ENCODE measurements at places on chromosomes 2 and 18.

- DNase-seq: no peak
Observed at GRCh38 chr18:66972681-66973080, 368.8 kb upstream of the CDH19 start.

- no peak for DNase-seq
Observed at GRCh38 chr18:67402543-67402942, 114.0 kb downstream of the DSEL start.

- DNase-seq: no peak
Observed at GRCh38 chr2:28163028-28163427, 229.6 kb upstream of the FOSL2 start.

DNA sequence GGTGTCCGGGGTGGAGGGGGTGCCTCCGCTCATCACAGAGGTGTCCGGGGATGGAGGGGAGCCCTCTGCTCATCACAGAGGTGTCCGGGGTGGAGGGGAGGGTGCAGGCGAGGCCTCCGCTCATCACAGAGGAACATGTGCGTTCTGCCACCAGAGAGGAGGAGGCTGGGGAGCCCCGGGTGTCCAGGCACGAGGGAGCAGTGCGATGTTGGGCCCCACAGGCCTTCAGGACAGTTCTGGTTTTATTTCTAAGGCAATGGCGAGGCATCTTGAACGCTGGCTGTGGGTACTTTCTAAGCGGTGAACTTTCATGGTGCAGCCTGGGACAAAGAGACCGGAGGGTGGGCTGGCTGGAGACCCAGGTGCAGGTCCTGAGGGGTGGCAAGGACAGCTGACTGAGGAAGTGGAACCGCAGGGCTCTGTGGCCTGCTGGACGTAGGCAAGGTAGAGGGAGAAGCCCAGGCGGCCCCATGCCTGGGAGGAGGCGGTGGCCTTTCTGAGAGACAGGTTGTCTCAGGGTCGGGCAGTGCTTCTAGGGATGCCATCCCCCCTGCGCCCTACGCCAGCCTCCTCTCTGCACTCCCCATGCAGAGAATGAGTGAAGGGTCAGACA, 196.6 kb upstream of the SALL3 start:
- DNase-seq: no peak

DNA sequence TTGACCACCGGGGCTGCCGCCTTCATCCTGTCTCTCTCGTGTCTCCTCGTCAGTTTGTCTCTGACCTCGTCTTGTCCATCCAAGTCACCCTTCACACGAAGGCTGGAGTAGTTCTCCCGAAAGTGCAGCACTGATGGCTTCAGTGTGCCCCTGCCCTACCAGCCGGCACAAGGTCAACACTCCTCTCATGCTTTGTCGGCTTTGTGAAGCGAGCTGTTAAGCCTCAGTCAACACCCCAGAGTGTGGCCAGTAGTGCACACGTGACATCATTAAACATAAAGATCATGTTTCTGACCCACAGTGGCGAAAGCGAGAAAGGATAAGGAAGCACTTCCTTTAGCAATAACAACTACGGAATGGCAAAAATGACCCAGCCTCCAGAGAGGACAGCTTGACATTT, 23.2 kb downstream of the ACKR3 start:
- no peak for DNase-seq

- DNase-seq: no peak
Observed at GRCh38 chr18:27226556-27227075, 41.5 kb upstream of the CHST9 start.

DNA sequence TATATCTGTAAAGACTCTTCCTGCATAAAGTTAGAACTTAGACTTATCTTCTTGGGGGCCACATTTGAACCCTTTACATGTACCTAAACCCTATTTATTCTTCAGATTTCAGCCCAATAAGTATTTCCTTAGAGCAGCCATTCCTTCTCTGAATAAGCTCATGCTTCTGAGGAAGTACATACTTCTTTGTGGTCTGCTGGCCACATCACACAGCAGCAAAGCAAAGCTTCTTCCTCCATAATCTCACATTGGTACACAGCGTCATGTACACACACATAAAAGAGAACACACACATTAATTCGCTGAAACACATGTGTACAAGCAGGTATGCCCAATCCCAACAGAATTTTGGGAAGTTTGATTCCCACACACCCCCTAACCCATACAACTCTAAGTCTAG, 331.0 kb downstream of the CDH2 start:
- no peak for DNase-seq

GRCh38 chr2:200380833-200381542, 74.5 kb downstream of the SPATS2L start:
- DNase-seq: no peak

DNA sequence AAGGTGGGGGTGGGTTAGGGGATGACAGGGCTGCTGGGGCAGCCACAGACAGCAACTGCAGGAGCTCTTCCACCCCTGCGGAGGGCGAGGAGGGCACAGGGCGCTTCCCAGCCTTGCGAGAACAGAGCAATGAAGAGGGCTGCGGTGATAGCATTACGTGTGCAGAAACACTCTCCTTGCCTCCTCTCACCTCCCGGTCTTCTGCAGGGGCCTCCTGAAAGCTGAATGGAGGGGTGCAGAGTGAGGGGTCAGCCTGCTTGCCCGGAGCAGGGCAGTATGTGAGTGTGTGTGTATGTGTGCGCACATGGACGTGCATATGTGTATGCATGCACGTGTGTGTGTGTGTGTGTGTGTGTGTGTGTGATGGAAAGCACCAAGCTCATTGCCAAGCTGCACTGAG, 29.5 kb upstream of the IL1R2 start:
- DNase-seq: no peak

DNA sequence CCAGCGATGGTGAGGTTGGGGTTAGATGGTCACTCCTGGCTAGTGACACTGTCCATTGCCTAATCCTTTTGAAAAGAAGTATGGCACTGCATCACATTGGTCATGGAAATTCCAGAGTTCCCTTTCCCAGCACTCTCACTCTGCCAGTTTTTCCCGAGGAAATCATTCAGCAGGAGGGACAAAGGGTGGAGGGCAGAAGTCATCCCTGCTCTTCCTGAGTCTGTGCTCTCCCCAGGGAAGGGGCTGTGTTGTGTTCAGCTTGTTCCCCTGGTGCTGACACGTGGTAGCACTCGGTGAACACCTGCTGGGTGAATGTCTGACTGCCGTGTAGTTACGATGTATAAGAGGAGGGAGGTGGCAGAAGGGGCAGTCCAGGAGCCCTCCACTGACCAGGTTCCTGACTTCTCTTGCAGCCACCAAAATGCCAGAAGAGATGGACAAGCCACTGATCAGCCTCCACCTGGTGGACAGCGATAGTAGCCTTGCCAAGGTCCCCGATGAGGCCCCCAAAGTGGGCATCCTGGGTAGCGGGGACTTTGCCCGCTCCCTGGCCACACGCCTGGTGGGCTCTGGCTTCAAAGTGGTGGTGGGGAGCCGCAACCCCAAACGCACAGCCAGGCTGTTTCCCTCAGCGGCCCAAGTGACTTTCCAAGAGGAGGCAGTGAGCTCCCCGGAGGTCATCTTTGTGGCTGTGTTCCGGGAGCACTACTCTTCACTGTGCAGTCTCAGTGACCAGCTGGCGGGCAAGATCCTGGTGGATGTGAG, 21.6 kb downstream of the STEAP3 start:
- DNase-seq: no peak

DNA sequence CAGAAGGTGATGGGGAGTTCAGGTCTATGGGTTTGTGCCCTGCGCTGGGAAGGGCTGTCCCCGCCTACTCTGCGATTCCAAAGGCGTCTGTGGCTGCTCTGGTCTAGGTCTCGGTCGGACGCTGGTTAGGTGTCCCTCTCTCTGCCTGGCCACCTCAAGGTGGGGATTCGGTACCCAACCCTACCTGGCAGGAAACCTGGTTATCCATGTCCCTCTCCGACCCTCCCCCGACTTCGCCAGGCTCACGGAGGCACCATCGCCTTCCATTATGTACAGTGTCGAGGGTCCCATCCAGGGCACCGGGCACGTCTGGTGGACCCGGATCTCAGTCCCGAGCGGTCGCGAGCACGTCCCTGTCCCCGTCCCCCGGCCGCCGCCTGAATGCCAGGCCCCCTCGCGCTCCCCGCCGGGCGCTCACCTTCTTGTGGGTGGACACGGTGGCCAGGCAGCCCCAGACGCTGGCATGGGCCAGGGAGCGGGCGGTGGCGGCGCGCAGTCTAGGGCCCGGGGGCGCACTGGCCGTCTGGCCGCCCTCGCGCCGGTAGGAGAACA, 628 bp downstream of the CREG2 start:
- DNase-seq: no peak

DNA sequence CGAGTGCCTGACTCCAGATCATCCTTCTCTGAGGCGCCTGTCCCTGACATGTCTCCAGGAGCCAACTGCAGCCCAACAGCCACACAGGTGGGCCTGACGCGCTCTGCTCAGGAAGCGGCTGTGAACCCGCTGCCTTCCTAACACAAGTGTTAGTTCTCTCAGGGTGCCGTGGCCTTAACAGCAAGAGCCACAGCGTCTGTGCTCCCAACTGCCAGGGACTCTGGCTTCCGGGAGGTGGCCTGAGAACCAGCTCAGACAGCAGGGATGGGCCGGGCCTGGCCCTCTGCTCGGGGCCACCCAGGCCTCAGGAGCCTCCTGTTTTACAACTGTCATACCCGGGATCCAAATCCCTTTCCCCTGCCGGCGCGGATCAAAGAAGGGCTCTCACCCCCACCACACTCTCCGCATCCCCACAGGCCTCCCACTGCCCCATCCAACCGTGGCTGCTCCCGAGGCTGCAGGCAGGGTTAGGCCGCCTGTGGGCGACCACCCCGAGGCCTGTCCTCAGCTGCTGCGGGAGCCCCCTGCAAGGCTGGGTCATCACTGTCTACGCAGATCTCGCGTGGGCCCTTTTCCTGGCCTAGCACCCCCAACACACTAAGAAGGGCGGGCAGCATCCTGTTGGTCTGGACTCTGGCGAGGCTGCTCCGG, 114.2 kb upstream of the ZNF236 start:
- no peak for DNase-seq

- no peak for DNase-seq
Observed at GRCh38 chr18:24600076-24600654, 139.7 kb downstream of the HRH4 start.

DNA sequence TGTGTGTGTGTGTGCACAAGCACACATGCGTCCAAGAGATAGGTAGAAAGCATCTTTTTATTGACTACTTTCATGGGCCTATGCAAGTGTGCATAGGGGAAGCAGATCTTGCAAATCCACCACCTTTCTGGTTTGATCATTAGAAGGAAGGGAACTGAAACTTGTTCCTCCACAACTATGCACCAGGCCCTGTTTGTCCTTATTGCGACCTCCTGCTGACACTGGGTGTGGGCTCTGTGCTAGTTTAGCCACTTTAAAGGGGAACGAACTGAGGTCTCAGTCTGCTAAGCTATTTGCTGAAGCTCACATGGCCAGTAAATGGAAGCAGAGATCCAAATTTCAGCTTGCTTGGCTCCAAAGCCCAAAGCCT, 32.1 kb upstream of the INSIG2 start:
- DNase-seq: no peak

- DNase-seq: no peak
Observed at GRCh38 chr18:40485318-40485717, 1469.7 kb upstream of the PIK3C3 start.

DNA sequence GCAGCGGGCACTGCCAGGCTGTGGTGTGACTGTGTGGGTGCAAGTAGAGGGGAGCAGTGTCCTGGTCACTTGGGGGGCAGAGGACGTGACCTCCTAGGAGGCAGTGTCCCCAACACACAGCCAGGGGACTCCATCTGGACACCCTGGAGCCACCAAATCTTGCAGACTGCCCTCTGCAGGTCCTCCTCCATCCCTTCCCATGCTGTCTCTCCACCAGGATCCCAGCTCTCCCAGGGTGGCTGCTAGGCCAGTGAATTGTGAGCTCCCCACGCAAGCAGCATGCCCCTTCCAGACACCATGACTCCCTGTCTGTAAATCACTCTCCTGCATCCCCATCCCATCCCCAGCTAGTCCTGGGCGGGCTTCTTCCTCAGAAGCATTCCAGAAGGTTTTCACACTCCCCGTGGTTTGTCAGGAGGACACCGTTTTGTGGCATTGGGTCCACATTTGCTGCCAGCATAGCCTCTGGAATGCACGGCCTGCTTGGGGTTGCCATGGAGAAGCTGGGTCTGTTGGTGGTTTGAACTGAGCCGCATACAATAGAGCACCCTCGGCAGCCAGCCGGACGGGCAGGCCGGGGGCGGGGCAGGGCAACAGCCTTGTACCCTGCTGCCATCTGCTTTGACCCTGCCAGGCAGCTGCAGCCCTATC, 210.7 kb downstream of the KLHL29 start:
- no peak for DNase-seq

- no peak for DNase-seq
Observed at GRCh38 chr18:5498452-5498851, 45.3 kb downstream of the EPB41L3 start.

DNA sequence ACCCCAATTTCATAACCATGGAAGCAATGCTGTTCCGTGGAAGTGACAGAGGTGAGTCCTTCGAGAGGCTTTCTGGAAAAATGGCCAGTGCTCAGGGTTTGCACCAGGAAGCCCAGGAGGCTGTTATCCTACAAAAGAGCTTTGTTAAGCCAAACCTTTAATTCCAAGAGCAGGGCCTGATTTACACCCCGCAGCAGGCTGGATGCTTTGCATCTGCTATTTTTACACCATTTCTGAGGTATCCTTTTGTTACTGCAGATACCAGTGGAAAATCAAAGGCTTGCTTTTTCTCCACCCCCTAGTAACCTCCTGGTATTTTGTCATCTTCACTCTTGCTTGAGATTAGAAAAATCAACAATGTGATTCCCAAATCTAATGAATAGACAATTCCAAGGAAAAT, 380.6 kb downstream of the SOX11 start:
- no peak for DNase-seq

GRCh38 chr2:223185638-223186037, 133.6 kb downstream of the KCNE4 start:
- DNase-seq: no peak

- no peak for DNase-seq
Observed at GRCh38 chr2:205323929-205324328, 358.4 kb upstream of the NRP2 start.

GRCh38 chr2:24632172-24632571, 141.1 kb downstream of the NCOA1 start:
- DNase-seq: no peak

DNA sequence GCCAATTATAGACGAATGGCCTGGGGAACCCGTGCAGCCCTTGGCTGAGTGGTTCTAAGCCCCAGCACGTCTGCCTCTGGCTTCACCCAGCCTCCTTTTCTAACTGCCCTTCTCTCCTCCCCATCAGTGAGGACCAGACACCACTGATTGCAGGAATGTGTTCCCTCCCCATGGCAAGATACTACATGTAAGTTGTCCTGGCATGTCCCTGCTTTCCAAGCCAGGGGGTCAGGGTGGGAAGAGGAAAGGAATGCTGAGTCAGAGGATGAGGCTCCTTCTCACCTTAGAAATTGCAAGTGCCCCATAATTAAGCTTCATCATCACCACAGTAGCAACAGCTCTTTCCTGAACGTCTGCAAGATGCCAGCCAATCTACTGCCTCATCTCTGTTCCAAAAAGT, 4.8 kb downstream of the IL1F10 start:
- no peak for DNase-seq

Measured in activated CD8-positive, alpha-beta memory T cell treated with anti-CD3 and anti-CD28 coated beads for 1 hour (primary cell).